ENCODE measurements at places on chromosomes 12 and 14.

- DNase-seq = no peak
These were observed 3.0 kb downstream of the BMAL2 start for GRCh38 chr12:27335364-27336281.

DNA sequence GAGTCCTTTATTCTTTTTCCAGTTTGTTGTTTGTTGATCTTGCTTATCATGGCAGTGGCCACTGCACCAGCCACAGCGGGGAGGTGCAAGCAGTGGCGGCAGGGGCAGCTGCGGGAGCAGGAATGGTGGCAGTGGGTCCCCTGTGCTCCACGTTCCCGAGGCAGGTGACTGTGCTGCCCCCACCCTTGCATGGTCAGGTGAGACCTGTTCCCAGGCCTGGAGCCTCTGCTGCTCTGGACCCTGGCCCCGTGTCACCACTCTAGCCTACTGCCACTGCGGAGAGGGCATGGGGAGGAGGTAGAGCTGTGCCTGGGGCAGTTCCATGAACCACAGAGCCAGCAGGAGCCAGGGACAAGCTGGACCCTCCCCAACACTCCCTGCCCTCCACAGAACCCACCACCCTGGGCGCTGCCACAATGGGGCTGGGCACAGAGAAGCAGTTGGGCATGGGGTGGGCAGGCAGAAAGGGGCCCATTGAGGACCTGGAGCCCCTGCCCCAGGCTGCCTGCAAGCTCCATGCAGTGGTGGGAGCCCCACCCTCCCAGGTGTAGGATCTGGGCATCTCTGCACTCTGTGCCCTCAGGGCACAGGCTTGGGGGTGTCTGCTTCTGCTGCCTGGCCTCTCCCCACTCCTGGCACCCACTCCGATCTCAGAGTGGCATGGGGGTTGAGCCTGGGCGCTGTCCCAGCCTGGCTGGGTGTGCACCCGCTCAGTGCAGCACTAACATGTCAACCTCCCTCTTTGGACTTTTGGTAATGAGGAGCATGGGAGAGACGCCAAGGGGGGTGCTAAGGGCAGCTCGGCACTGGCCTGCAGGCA, 23.1 kb upstream of the WDR20 start:
- no peak for DNase-seq

DNA sequence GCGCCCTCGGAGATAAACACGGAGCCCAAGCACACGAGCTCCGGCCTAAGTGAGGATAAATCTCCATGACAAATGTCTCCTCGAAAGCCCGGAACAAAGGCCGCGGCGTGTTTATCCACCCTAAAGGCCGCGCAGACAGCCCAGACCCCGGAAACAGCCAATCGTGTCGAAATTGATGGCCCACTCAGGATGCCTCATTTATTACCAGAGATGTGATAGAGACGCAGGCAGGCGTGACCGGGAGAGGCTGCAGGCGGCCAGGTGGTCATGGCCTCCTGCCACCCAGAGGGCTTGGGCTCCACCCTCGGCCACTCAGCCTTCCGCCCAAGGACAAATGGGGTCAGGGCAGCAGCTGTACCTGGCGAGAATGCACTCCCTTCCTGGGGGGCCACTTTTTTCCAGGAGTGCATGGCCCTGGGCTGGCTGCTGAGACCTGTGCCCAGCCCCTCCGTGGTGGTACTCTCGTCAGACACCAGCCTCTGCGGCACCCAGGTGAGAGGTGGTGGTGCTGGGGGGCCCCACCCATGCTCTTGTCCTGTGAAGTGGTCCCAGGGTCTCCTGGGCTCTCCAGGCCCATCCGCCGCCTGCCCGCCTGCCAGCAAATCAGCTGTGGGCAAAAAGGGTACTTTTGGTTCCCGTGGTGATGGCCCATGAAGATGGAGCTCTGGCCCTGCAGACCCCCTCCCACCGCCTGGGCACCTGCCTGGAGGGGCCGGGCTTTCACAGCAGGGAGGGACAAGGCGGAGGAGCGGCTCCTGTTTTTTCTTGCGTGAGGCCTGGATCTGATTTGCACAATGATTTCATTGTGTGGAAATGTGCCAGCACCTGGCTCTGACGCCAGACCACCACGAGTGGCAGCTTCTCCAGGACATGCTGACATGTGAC, 211.5 kb upstream of the C14orf180 start:
- no peak for DNase-seq

GRCh38 chr14:20365928-20366327, 22.5 kb downstream of the PARP2 start:
- DNase-seq = no peak

- no peak for DNase-seq
These were observed 202.8 kb upstream of the SOX5 start for GRCh38 chr12:24152270-24152669.

DNA sequence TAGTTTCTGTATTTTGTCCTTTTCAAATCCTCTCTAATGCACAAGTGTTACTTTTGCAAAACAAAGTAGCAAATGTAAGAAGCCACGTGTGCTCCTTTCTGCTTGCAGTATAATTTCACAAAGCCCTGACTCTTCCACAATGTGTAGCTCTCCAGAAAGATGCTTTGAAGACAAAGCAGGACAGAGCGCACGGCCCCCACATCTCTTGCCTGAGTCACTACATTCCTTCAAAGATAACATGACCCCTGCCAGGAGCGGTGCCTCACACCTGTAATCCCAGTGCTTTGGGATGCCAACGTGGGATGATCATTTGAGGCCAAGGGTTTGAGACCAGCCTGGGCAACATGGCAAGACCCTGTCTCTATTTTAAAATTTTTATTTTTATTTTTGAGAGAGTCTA, 40.5 kb downstream of the JAG2 start:
- no peak for DNase-seq

GRCh38 chr14:89167705-89168104, 249.3 kb downstream of the FOXN3 start:
- no peak for DNase-seq

GRCh38 chr14:104787736-104788135, 7.8 kb downstream of the AKT1 start:
- no peak for DNase-seq

DNA sequence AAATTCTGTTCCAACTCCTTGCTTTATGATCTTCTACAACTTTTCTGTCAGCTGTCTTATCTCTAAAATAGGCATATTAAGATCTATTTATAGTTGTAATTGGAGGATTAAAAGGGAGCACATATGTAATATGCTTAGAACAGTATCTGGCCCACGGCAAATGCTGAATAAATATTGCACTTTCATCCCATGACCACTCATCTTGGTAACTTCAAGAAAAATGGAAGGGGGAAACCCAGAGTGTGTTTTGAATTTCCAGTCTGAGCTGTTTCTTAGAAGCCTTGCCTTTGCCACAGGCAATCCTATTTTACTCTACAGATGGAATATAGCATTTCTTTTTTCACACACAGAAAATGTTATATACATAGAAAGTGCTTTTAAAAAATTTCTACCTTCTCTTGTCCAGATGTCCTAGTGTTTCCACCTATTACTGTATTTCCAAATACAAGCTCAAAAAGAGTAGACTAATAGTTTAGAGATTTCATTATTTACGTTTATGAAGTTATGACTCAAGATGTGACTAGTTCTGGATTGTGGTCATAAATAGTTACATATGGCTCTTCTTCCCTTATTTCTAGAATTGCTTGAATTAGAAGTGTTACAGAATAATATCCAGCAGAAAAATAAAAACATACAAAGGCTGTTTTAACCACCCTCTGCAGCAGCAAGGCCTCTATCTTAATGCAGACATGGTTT, 6.2 kb upstream of the STXBP6 start:
- no peak for DNase-seq

DNA sequence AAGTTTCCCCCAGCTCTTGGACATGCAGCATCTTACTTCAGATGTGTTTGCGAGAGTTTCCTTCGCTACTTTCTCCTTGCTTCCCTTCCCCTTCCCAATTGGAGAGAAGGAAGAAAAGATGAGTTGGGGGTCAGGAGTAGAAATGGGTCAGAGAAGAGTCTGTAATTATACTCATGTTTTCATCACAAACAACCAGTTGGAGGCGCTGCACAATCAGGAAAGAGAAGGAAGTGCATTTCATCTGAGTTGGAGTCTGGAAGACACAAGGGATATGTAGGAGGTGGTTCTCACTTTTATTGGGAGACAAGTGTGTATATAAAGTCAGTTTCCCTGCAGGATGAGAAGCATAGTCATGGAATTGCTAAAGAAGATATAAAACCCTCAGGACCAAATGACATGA, 31.3 kb upstream of the VSX2 start:
- no peak for DNase-seq

- no peak for DNase-seq
These were observed 131.5 kb downstream of the SLC38A6 start for GRCh38 chr14:61112506-61112905.

GRCh38 chr12:45183246-45183645, 32.6 kb upstream of the ANO6 start:
- no peak for DNase-seq

- DNase-seq = no peak
These were observed 180.4 kb downstream of the KIF26A start for GRCh38 chr14:104318558-104319490.

All from hematopoietic multipotent progenitor cell treated with erythropoietin and hydrocortisone succinate and interleukin-3 and kit ligand, for 17 days (in vitro differentiated cells).